ENCODE measurements at places on chromosomes 13 and 19.

DNA sequence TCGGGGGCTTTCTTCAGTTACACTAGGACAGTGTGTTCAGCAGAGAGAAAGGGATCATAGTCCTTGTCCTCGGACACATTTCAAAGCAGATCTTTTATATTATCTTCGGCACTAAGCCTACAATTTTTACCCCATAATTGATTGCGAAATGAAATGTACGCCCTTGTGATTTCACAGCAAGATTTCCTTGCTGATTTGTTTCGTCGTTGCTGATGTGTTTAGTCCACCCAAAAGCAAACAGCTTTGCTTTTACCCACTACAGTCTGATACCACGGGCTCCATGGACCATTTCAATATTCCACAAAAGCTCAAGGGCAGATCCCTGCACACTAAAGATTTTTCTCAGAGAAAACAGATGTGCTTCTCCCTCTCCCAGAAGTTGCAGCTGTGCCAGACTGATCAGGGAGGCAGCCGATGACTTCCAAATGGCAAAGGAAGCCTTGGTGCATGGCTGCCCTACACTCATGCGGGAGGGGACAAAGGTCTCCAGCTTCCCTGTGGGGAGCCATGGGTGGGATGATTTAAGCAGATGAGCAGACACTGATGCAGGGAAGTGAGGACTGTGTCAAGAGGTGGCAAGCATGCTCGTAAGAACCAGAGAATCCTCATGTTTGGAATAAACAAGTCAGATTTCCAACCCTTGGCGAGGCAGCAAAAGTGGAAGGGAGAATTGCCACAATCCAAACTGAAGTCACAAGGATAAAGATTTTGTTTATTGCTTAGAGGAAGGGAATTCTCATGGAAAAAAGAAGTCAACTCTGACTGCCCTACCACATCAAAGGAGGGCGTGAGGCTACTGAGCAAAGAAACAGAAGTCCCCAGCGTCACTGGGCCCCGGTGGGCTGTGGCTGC is 81.1 kb downstream of the STK24 start:
- no peak for DNase-seq

- no peak for DNase-seq
Observed at GRCh38 chr13:50125304-50125553, 110.0 kb downstream of the KCNRG start.

DNA sequence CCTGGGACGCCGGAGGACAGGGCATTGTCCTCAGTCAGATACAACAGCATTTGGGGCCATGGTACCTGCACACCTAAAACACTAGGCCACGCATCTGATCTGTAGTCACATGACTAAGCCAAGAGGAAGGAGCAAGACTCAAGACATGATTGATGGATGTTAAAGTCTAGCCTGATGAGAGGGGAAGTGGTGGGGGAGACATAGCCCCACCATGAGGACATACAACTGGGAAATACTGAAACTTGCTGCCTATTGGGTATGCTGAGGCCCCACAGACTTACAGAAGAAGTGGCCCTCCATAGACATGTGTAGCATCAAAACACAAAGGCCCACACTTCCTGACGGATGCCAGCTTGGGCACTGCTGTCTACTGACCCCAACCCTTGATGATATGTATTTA is 1.4 kb upstream of the ICAM4 start:
- no peak for DNase-seq

DNA sequence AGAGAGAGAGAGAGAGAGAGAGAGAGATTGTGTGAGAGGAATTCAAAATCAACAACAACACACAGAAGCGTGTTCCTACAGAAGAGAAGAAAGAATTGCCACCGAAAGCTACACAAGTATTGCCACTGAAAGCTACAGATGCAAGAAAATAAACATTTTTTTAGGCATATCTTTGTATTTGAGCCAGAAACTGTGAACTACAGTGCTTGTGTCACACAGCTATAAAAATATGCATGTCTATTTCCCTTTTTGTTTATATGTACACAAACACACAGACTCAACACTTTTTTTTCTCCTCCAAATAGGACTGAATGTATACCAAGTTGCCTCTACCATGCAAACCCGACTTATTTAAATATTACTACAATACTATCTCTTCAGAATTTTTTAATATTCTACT is 290.4 kb downstream of the SLITRK5 start:
- no peak for DNase-seq

DNA sequence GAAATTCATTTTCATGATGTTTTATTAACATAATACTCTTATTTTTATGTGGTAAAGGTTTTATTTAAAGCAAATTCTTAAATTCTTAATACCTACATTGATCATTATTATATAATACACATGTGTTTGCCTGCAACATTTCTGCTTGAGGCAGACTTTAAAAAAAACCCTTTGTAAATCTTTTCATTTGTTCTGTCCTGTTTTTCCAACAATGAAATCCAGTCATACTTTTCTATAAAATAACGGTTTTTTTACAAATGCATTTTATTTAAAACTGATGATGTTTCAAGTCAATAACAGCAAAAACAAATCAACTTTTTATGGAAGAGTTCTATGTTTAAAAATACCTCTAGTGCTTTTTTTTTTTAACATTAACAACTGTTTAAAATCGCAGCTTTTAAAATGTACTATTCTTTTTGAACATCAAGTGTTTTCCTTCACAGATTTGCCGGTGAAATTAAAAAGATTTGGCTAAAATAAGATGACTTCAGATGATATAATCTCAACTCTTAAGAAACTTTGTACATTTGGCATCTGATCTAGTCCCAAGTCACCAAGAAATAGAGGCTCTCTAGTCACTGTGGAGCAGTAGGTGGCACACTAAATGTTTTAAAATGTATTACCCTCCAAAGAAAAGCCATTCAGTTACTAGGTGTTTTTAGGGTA is 5.1 kb downstream of the POU4F1 start:
- DNase-seq, result no peak

All from activated CD4-positive, alpha-beta T cell treated with anti-CD3 and anti-CD28 coated beads, Interleukin-10, Interleukin-2, amounts not matched to agents 100 ng/mL and 50 ng/mL, durations not matched to agents 16 hours and 8 hours (primary cell).